DND-41 (cell line): ENCODE measurements at places on chromosomes 16 and 17.

DNA sequence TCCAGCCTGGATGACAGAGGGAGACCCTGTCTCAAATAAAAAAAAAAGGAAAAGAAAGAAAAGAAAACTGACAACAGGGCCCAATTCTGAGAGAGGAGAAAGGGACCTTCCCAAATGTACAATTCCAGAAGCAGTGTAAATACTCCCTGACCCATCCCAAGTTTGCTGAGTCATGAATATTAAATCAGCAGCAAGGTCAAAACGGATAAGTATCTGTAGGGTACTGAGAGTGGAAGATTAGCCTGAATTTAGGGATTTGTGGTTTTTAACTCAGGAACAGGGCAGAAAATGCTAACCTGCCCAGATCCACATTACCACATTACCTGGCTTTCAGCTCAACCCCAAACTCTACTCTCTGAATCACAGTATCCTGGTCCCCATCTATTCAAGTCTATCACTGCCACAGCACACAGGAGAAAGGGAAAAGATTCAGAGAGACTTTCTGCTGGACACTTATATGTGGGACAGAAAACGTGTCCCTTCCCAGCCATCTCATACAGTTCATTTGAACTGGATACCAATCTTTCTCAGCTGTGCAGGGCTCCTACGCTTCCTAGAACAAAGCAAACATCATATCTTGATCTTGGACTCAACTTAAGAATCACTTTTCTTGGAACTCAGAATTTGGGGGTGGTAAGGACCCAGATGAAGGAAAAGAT is 2.9 kb downstream of the FXR2 start:
- H3K27ac ChIP-seq: peak overlapping the region; percentile 41
- H3K27me3 ChIP-seq: no peaks in the 10 kb centered on the region
- no peak for DNase-seq
- H3K4me3 ChIP-seq: no peak overlapping the region
- peaks cover 32% of the 10 kb centered on the region for H3K36me3 ChIP-seq

- H3K27ac ChIP-seq: no peak overlapping the region
- no peak for DNase-seq
- no peak overlapping the region for H3K4me3 ChIP-seq
- H3K27me3 ChIP-seq: no peaks in the 10 kb centered on the region
- peaks cover 26% of the 10 kb centered on the region for H3K36me3 ChIP-seq
Observed at GRCh38 chr17:60641126-60641525, 36.5 kb upstream of the BCAS3 start.

DNA sequence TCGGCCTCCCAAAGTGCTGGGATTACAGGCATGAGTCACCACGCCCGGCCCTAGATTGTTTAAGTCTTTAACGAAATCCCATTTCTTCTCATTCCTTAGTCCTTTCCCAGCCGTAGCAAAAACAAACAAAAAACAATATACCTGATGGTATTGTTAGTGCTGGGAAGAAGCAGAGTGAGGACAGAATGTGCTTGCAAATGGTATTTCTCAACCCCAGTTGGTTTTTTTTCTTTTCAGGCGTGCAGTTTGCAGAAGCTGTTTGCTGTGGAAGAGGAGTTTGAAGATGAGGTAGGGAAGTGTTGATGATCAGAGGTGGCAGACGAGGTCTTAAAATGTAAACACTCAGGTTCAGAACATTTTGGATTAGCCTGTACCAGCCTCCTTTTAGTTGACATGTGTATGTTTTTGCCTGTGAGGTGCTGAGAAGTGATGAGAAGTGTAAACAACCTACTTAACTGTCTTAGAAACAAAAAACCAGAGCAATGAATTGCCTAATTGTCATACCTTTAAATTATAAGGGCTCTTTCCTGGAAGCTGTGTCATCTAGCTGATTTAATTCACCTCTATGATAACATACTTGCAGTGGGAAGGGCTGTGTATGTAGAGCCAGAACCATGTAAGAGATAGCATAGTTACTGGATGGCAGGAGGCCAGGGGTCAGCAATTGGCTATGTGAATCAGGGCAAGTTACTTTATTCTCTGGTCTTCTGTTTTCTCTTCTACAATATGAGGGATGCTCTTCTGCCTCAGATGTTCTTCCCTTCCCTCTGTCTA is 3.4 kb downstream of the HROB start:
- H3K4me3 ChIP-seq: no peak overlapping the region
- H3K36me3 ChIP-seq: peaks cover 50% of the 10 kb centered on the region
- H3K4me1 ChIP-seq: peaks cover 22% of the 10 kb centered on the region
- H3K27ac ChIP-seq: no peak overlapping the region

DNA sequence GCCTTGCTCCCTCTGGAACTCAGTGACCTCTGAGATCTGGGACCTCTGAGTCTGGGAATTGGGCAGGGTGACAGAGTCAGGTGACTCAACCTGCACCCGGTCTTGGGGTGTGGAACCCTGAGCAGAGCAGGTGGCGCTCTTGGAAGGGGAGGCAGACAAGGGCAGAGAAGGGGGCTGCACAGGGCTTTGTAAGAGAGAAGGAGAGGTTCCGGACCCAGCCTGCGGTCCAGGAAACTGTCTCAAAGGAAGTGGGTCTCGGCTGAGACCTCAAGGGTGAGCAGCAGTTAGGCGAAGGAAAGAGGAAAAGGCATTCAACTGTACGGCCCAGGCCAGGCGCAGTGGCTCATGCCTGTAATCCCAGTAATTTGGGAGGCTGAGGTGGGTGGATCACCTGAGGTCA is 10.0 kb upstream of the RIPOR1 start:
- no peak overlapping the region for H3K27ac ChIP-seq
- no peaks in the 10 kb centered on the region for H3K36me3 ChIP-seq
- no peaks in the 10 kb centered on the region for H3K27me3 ChIP-seq
- H3K4me1 ChIP-seq: peaks cover 22% of the 10 kb centered on the region

GRCh38 chr16:78509965-78510364 is 410.5 kb downstream of the WWOX start:
- no peaks in the 10 kb centered on the region for H3K4me1 ChIP-seq
- H3K27me3 ChIP-seq: no peaks in the 10 kb centered on the region
- no peak for DNase-seq
- no peak overlapping the region for H3K27ac ChIP-seq
- H3K36me3 ChIP-seq: no peaks in the 10 kb centered on the region

DNA sequence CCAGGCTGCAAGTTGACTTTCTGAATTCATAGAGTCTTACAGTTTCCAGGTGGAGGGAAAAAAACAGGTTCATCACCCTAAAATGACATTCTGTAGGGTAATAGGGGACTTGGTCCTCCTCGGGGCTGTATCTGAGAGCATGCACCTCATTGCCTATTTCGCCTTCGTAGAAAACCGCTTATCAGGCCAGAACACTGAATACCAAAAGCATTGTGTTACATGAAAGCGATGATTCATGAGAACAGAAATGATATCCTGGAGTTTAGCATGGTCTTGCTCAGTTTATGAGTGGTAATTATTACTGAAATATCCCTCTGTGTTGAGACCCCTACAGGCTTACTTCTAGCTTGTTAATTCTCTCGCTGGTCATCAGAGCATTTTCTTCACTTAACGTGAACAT is 61.4 kb upstream of the ARHGAP44 start:
- H3K36me3 ChIP-seq: no peaks in the 10 kb centered on the region
- no peak overlapping the region for H3K27ac ChIP-seq
- no peaks in the 10 kb centered on the region for H3K27me3 ChIP-seq
- DNase-seq: no peak

DNA sequence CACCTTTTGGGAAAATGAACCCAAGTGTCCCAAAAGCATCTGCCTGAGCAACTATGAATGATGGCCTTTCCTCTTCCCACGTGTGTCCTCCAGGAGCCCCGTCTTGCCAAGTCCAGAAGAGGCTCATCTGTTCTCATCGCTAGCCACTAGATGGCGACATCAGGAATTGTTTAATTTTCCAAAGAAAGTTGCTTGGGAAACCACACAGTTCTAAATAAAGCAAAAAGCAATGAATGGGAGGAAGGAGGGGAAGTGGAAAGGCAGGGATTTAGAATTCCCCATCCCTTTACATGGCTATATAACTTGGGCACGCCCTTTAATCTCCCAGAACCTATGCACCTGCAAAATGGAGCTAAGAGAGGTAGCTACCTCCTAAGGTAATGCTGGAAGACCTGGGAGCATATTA is 9.0 kb upstream of the CDH5 start:
- H3K4me3 ChIP-seq: no peak overlapping the region
- H3K27ac ChIP-seq: no peak overlapping the region
- H3K36me3 ChIP-seq: no peaks in the 10 kb centered on the region

DNA sequence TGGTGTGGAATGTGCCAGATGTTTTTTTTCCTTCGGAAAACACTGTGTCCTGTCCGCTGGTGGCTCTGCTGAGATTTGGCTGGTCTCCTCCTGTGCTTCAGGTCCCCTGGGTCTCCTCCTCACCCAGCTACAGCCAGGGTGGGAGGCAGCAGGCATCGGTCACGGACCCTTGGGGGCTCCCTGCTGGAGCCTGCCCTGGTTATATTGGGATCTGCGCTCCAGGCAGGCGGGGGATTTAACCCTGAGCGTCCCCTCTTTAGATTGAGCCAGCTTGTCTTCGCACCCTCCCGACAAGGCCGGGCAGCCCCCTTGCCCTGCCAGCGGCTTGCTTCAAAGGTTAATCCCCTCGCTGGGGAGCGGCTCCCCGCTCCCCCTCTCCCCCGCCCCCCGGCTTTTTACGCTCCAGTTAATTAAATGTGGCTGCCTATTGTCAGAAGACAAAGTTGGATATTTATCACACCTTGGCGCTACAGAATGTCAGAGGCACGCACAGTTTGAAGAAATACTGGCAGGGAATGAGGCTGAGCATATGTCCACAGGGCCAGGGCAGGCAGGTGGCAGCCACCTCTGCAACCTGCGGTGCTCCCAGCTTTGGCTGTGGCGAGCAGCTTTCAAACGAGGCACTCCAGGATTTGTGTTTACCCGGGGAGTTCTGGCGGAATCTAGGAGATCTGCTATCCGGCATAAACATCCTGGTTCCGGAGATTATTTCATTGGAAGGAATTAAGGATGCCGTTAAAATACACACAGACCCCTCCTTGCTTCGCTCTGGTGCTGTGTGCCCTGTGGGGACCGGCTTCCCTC is 38.2 kb upstream of the GSE1 start:
- peaks cover 20% of the 10 kb centered on the region for H3K4me1 ChIP-seq
- H3K36me3 ChIP-seq: peaks cover 21% of the 10 kb centered on the region
- no peak for DNase-seq
- no peaks in the 10 kb centered on the region for H3K27me3 ChIP-seq

GRCh38 chr17:40830085-40830776 is 7.8 kb upstream of the KRT10 start:
- peaks cover 6% of the 10 kb centered on the region; the same call in 1 of the 2 replicates for H3K36me3 ChIP-seq
- H3K27me3 ChIP-seq: no peaks in the 10 kb centered on the region
- no peaks in the 10 kb centered on the region; the same call in 1 of the 2 replicates for H3K4me1 ChIP-seq
- DNase-seq: no peak

- no peak overlapping the region for H3K4me3 ChIP-seq
- no peaks in the 10 kb centered on the region for H3K36me3 ChIP-seq
- DNase-seq: peak; percentile 67
Observed at GRCh38 chr17:27529230-27529796, 73.1 kb downstream of the KSR1 start.

GRCh38 chr17:40479754-40480480 is 21.5 kb downstream of the TNS4 start:
- H3K36me3 ChIP-seq: no peaks in the 10 kb centered on the region
- H3K27me3 ChIP-seq: no peaks in the 10 kb centered on the region
- peak overlapping the region; percentile 28 for H3K27ac ChIP-seq
- H3K4me3 ChIP-seq: no peak overlapping the region
- no peak for DNase-seq

DNA sequence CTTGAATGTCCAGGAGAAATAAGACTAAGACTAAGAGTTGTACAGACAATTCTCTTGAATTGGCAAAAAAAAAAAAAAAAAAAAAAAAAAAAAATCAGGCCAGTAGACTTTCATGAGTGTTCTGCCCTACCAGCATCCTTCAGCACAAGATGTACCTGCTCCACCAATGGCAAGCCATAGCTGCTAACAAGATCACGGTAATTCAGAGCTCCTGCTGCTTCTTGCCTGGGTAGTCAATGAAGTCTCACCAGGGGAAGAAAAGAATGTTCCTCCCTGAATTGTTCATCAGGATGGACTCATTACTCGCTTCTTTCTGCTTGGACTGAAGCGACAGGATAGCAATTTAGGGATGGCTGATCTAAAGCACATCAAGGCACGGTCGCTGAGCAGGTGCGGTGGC is 31.1 kb upstream of the APOH start:
- no peak overlapping the region for H3K27ac ChIP-seq
- no peaks in the 10 kb centered on the region for H3K27me3 ChIP-seq
- H3K36me3 ChIP-seq: no peaks in the 10 kb centered on the region
- peaks cover 7% of the 10 kb centered on the region for H3K4me1 ChIP-seq
- DNase-seq: no peak

- no peaks in the 10 kb centered on the region for H3K36me3 ChIP-seq
- H3K4me3 ChIP-seq: no peak overlapping the region
- H3K27me3 ChIP-seq: no peaks in the 10 kb centered on the region
- DNase-seq: no peak
- no peaks in the 10 kb centered on the region for H3K4me1 ChIP-seq
Observed at GRCh38 chr17:50407921-50408320, 10.6 kb upstream of the LRRC59 start.

GRCh38 chr16:11042191-11042590 is 97.8 kb downstream of the CLEC16A start:
- no peak for DNase-seq
- peaks cover 76% of the 10 kb centered on the region for H3K36me3 ChIP-seq
- no peaks in the 10 kb centered on the region for H3K27me3 ChIP-seq
- H3K4me3 ChIP-seq: no peak overlapping the region
- H3K27ac ChIP-seq: peak overlapping the region; percentile 35; the same call in 1 of the 2 replicates
- H3K4me1 ChIP-seq: peaks cover 22% of the 10 kb centered on the region

DNA sequence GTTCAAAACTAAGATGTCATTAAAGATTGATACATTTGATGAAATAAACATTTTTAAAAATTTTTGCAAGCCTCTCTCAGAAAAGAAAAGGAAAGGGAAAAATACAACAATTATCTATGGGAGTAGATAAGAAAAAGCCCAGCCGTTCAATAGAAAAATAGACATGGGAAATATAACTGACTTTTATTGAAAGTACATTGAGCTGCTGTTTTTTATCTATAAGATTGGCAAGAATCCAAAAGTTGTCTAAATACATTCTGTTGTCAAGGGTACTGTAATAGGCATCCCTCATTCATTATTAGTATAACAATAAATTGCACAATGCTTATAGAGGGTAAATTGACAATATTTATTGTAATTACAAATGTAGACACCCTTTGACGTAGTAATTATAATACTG is 38.4 kb upstream of the IRX6 start:
- H3K27me3 ChIP-seq: peaks cover 5% of the 10 kb centered on the region
- no peak overlapping the region for H3K4me3 ChIP-seq
- DNase-seq: no peak
- no peaks in the 10 kb centered on the region for H3K36me3 ChIP-seq

DNA sequence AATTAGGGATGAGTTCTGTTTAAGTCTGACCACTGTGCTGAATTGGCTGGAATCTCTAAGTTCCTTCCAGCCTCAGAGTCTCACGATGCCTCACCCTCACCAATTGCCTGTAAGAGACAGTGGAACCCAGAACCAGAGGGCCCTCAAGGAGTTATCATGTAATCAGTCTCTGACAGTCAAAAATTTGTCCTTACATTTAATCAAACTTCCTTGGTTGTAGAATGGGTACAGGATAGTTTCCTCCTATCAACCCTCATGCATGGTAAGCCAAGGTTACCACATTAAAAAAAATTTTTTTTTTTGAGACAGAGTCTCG is 83.2 kb downstream of the CDK5R1 start:
- H3K27ac ChIP-seq: no peak overlapping the region
- no peak overlapping the region for H3K4me3 ChIP-seq
- H3K4me1 ChIP-seq: no peaks in the 10 kb centered on the region
- no peak for DNase-seq

- no peak for DNase-seq
- H3K4me3 ChIP-seq: no peak overlapping the region
- H3K27me3 ChIP-seq: no peaks in the 10 kb centered on the region
Observed at GRCh38 chr16:83929811-83930555, 23.1 kb upstream of the OSGIN1 start.
